Hematopoietic multipotent progenitor cell treated with erythropoietin and hydrocortisone succinate and interleukin-3 and kit ligand, for 6 days (in vitro differentiated cells): ENCODE measurements at places on chromosomes 1 and 21.

DNA sequence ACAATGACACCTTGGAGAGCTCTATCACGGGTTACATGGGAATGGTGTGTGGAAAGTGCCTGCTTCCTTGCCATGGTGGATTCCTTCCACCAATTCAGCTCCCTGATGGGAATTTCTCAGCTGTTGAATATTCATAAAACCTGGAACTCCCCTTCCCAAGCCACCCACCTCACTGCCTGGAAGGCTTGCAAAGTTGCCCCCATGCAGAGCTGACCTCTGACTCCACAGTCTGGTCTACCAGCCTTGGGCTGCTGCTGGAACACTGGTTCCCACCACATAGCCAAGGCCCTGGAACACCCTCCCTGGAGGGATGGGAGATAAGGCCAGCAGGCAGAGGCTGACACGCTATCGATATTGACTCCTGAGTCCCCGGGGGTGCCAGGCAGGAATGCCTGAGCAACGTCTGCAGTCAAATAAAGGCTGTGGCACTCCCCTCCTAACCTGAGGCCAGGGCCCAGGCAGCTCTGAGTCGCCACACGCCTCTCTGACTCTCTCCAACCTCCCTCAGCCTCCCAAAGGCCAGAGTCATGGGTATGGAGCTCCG lies 8.8 kb downstream of the CCDC24 start:
- no peak for DNase-seq

DNA sequence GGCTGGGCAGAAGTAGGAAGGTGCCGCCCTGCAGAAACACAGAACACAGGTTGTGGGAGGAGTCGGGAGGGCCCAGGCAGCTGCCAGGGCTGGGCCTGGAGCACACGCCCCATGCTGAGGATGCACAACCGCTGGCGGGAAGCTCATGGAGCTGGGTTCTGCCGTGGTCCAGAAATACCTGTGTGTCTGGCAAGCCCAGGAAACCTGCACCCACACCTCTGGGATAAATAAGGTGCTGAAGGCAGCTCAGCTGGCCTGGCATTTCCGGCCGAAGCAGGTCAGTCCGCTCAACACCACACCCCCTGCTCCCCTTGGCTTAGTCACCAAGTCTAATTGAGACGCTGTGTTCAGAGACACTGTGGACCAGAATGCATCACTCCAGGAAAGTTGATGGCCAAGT lies 32.1 kb downstream of the CTNNBIP1 start:
- DNase-seq, result no peak

DNA sequence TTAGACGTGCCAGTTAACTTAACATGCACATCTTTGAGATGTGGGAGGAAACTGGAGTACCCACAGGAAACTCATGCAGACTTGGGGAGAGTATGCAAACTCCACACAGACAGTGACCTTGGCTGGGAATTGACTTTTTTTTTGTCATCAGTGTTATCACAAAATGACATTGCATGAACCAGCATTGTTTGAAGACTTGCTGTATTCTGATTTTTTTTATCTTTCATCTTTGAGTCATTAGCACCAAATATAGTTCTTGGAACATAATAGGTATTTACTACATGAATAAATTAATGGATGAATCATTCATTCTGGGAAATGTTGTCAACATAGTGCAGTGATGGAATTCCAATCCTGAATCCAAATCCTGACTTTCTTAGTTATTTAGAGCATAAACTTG lies 77.0 kb downstream of the ATF6 start:
- peak; percentile 5 for DNase-seq

DNA sequence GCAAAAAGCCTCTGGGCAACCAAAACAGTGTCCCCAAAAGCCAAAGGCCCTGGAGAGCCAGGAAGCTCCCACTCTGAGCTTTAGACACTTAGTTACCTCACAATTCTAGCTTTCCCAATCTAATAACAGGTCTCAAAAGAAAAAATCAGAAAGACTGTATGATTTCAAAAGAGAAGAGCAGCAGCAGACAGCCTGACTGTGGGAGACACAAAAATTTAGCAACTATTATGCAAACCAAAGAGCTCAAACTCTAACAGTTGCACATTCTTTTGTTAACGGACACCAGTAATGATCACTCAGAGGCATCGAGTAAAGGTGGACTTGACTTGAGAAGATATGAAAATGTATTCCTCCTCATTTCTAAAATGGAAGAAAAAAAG lies 160.1 kb downstream of the SLC45A1 start:
- no peak for DNase-seq

DNA sequence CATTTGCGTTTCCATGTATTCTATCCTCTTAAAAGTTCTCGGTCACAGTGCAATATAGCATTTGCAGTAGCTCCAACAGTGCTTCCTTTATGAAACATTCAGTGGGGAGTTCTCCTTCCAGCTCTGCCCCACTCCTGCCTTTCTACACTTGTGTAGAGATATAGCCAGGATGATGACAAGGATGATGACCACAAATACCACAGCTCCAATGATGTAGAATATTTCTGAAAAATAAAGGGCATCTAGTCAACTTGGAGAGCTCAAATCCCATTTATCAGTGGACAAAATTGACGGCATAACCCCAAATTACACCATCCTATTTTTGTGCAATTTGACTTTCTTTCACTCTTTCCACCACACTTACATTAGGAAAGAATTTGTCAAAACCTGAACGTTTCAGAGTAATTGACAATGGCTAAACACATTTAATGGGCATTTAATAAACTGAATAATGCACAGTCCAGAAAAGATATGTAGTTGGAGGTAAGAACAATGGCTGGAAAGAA lies 11.1 kb downstream of the F3 start:
- no peak for DNase-seq

GRCh38 chr1:222919478-222919865 lies 104.6 kb downstream of the DISP1 start:
- DNase-seq, result no peak

DNA sequence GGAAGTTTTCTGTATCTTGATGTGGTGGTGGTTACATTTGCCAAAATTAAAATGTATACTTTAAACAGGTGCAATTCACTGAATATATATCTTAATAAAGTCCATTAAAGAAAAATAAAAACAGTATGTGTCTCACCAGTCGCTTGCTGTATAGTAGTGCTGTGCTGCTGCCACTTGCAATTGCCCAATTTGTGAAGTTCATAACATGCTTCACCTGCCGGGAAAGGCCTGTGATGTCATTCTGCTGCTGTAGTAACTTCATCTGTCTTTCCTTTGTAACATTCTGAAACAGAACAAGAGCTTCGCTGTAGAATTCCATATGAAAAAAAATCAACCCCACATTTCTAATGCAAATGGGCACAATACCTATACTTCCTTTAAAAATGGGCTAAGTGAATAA lies 83.4 kb downstream of the TRIM33 start:
- no peak for DNase-seq

GRCh38 chr1:168420177-168420576 lies 123.6 kb downstream of the XCL2 start:
- DNase-seq, result no peak
